ENCODE measurements at places on chromosomes 2 and 18. TPM values are rescaled to one million over a fixed set of nuclear protein-coding genes. Genes with fewer than 3 reads are reported as not detected.

DNA sequence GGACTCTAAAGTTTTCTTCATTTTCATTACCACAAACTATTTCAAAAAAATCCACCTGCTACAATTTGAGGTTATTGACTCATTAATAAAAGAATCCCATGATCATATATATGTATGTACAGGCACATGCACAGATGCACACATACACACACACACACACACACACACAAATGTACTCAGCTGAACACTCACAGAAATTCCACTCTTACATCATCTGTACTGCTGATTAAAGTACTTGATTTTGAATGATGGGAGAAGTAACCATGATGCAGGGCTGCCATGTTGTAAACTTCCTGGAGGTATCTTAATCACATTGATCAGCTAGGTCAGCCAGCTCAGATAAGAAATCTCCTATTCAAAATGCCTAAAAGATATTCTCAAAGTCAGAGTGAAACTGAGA is 1313.2 kb upstream of the NRXN1 start:
- no peaks in the 10 kb centered on the region for H3K4me1 ChIP-seq
- no peak overlapping the region for H3K4me3 ChIP-seq
- H3K27me3 ChIP-seq = no peaks in the 10 kb centered on the region
- no peak for DNase-seq
- no peaks in the 10 kb centered on the region for H3K36me3 ChIP-seq
- H3K27ac ChIP-seq = no peak overlapping the region

- H3K4me3 ChIP-seq = no peak overlapping the region
- H3K36me3 ChIP-seq = no peaks in the 10 kb centered on the region
- no peak for DNase-seq
- no peaks in the 10 kb centered on the region for H3K4me1 ChIP-seq
Measured at GRCh38 chr2:120628248-120628647, 107.4 kb upstream of the GLI2 start.

- H3K27me3 ChIP-seq = no peaks in the 10 kb centered on the region
- no peak overlapping the region for H3K4me3 ChIP-seq
- H3K36me3 ChIP-seq = no peaks in the 10 kb centered on the region
- DNase-seq = no peak
Measured at GRCh38 chr18:39638224-39638623, 2072.6 kb upstream of the CELF4 start.

DNA sequence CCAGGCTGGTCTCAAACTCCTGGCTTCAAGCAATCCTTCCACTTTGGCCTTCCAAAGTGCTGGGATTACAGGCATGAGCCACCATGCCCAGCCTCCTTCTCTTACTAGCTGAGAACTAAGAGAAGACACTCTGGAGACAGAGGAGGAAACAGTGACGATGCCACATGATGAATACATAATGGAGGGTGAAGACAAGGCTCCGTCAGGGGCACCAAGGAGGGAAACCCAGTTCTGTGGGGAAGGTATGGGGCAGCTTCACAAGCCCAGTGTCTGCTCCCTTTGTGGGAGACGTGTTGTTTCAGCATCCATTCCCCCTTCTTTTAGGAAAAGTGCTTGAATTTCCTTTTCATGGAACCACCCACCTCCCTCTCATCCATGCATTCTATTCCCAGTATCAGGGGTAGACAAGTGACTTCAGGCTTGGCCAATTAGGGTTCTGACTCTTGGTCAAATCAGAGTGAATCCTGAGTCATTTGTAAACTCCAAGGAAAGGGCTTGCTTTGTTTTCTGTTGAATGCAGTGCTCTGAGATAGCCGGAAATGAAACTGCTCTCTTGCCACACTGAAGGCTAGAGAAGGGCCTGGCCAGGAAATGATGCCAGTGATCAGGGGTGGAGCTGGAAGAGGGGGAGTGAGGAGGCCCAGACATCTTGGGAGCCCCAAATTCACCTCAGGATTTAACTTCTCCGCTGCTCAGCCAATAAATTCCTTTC is 23.7 kb downstream of the TMEM127 start:
- H3K36me3 ChIP-seq = no peaks in the 10 kb centered on the region
- no peak for DNase-seq
- H3K27me3 ChIP-seq = no peaks in the 10 kb centered on the region
- H3K4me3 ChIP-seq = no peak overlapping the region

DNA sequence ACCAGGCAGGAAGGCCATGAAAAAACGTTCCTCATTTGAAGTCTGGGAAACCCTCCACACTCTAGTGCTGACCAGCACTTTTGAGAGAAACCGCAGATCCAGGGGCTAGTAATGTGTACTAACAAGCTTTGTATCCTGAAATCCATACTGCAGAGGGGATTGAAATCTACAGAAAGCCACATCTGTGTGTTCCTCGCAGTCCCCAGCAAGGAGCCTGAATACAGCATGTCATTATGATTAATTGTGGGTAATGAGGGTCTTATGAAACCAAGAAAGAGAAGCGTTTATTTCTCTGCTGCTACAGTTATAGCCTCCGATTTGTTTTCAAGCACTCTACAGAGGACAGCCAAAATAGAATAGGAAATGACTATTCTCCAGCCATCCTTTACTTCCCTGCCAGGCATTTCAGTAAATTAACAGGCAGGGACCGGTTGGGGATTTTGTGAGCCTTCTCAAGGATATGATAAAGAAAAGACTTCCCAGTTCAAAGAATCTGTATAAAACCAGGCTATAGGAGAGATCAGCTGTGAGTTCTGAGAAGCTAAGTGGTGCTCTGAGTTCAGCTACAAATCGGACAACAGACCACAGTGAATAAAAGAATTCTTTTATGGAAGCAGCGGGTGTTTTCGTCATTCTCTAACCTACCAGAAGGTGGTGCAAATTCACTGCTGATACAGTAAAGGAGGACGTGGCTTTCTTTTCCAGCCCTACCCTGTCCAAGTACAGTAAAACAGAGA is 133.4 kb downstream of the INSIG2 start:
- H3K4me1 ChIP-seq = no peaks in the 10 kb centered on the region
- H3K27me3 ChIP-seq = peaks cover 56% of the 10 kb centered on the region
- no peak overlapping the region for H3K4me3 ChIP-seq
- no peaks in the 10 kb centered on the region for H3K36me3 ChIP-seq
- no peak overlapping the region for H3K27ac ChIP-seq

GRCh38 chr2:130336877-130337734 is 5.6 kb upstream of the IMP4 start:
- H3K4me1 ChIP-seq = no peaks in the 10 kb centered on the region
- no peaks in the 10 kb centered on the region for H3K27me3 ChIP-seq
- DNase-seq = peak; percentile 88
- H3K4me3 ChIP-seq = peak overlapping the region; percentile 29
- peak overlapping the region; percentile 62 for H3K27ac ChIP-seq

DNA sequence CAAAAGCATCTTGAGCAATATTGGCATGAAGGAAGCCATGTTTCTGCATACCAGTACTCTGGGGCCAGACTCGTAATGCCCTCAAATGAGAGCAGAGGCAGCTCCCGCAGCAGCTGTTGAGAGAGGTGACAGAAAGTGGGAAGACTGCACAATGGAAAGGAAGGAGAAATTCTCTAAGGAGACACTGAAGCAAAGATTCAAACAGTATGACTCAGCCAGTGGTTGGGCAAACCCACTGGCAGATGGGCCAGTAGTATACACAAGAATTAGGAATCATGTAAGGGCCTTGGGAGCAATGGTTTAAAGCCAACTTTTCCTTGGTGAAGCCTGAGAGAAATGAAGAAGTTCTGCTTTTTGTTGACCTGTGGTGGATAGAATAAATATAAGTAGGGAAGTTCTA is 2092.7 kb upstream of the PIK3C3 start:
- H3K4me3 ChIP-seq = no peak overlapping the region
- no peaks in the 10 kb centered on the region for H3K36me3 ChIP-seq
- no peaks in the 10 kb centered on the region for H3K27me3 ChIP-seq
- no peaks in the 10 kb centered on the region for H3K4me1 ChIP-seq

GRCh38 chr2:227473122-227473461 is 1.1 kb downstream of the AGFG1 start:
- H3K4me3 ChIP-seq = peak overlapping the region; percentile 92
- no peaks in the 10 kb centered on the region for H3K36me3 ChIP-seq
- H3K27ac ChIP-seq = peak overlapping the region; percentile 90
- DNase-seq = no peak
- no peaks in the 10 kb centered on the region for H3K27me3 ChIP-seq
- H3K4me1 ChIP-seq = peaks cover 11% of the 10 kb centered on the region

DNA sequence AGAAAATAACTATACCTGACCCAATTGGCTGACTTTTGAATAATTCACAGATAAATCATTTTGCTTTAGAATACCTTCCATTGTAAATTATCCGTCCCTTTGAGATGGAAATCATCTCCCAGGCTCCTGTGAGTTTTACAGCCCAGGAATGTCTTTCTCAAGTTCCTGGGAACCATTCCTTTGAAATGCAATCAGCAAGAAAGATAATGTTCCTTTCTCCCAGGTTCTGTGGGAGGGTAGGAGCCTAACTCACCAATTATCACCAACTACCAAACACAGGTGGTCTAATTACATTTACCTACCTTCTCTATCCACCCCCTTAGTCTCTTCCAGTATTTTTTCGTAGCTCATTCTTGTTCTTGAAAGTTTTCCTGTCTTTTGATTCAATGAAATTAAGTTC is 1016.0 kb downstream of the SOCS6 start:
- no peak overlapping the region for H3K4me3 ChIP-seq
- no peaks in the 10 kb centered on the region for H3K36me3 ChIP-seq
- DNase-seq = no peak
- H3K27me3 ChIP-seq = no peaks in the 10 kb centered on the region

DNA sequence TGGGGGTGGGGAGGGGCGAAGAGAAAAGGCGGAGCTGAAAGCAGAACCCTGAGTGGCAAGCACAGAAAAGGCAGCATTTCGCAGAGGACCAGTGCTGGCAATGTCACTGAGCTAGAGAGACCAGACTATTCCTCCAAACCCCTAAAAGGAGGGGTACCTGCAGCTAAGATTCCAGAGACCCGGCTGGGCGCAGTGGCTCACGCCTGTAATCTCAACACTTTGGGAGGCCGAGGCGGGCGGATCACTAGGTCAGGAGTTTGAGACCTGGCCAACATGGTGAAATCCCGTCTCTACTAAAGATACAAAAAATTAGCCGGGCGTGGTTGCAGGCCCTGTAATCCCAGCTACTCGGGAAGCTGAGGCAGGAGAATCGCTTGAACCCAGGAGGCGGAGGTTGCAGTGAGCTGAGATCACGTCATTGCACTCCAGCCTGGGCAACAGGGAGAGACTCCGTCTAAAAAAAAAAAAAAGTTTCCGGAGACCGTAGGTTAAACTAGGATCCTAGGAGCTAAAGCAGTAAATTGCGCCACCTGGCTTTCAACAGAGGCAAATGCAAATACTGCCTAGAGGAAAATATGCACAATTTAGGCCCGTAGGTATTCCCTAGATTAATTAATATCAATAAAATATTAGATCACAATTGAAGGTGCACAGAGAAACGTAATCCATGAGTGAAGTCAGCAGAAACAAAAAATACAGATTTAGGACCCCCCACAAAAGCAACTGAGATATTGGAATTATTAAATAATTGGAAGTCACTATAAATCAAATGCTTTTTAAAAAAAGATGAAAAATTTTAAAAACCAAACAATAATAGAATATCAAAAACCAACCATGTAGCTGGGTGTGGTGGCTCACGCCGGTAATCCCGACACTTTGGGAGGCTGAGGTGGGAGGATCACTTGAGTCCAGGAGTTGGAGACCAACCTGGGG is 4.9 kb downstream of the UCN start:
- no peaks in the 10 kb centered on the region for H3K36me3 ChIP-seq
- H3K27me3 ChIP-seq = peaks cover 32% of the 10 kb centered on the region
- H3K27ac ChIP-seq = no peak overlapping the region
- H3K4me1 ChIP-seq = peaks cover 7% of the 10 kb centered on the region

GRCh38 chr2:27001950-27002349 is 30.8 kb upstream of the TMEM214 start:
- no peak overlapping the region for H3K27ac ChIP-seq
- no peaks in the 10 kb centered on the region for H3K4me1 ChIP-seq
- no peaks in the 10 kb centered on the region for H3K36me3 ChIP-seq
- no peaks in the 10 kb centered on the region for H3K27me3 ChIP-seq
- H3K4me3 ChIP-seq = no peak overlapping the region

GRCh38 chr2:174902506-174903263 is 102.5 kb downstream of the CHN1 start:
- H3K4me3 ChIP-seq = no peak overlapping the region
- H3K4me1 ChIP-seq = no peaks in the 10 kb centered on the region
- no peaks in the 10 kb centered on the region for H3K36me3 ChIP-seq
- H3K27ac ChIP-seq = no peak overlapping the region
- no peaks in the 10 kb centered on the region for H3K27me3 ChIP-seq

DNA sequence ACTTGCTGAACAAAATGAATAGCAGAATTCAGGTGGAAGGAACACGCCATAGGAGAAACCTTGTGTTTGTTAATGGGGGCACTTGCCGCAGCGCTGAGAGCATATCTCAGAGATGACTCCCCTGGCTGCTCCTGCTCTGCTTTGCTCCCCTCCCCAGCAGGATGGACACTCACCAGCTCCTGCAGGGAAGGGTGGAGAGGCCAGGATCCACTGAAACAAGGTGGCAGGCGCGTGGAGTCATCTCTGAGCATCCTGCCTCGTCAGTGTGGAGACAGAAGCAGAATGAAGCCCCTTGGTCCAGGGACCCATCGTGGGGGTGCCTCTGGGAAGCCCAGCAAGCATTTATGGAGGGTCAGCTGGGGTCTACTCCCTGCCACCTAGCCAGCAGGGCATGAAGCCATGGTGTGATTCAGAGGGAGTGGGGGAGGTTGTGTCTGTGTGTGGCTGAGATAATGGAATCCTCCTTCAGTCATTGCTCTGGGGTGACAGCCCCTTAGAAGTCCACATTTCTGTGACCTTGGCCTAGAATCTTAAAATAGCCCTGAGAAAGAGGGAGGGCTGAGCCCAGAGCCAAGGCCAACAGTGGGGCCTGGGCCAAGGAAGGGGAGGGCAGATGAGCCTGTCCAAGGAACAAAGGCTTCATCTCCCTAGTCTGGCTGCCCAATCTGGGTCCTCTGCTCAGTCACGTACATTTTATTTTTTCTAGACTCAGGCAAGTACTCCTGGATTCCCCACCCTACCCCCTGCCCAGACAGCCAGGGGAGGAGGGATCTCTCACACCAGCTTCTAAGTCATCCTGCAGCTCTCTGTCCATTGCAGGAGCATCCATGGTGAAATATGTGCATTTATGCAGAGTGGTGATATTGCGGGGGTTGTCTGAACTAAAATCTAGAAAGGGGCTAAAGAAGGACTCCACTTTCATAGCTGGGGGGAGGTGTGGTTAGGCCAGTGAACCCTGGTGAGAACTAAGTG is 215.4 kb downstream of the ZBTB7C start:
- no peak overlapping the region for H3K4me3 ChIP-seq
- no peaks in the 10 kb centered on the region for H3K36me3 ChIP-seq
- no peaks in the 10 kb centered on the region for H3K4me1 ChIP-seq
- H3K27ac ChIP-seq = no peak overlapping the region

DNA sequence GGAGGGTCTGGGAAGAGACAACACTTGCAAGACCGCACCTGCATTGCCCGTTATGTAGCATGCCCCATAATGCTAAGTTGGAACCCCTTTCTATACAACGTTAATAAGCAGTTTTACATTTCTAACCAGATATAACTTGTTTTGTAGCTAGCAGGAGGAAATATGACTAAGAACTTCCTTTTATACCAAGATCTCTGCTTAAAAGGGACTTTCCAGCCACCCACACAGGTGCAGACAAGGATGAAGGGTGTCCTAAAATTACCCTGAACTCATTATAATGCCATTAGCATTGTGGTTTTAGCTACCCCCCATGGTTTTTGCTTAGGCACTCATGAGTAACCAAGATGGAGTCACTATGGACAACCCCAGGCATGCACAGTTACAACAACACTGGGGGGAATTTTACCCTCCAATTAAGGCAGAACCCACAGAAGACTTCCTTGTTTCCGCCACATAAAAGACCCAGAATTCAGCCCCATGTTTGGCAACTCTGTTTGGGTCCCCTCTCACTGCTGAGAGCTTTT is 362.8 kb downstream of the CBLN2 start:
- no peaks in the 10 kb centered on the region for H3K36me3 ChIP-seq
- no peaks in the 10 kb centered on the region for H3K4me1 ChIP-seq
- no peaks in the 10 kb centered on the region for H3K27me3 ChIP-seq
- H3K4me3 ChIP-seq = no peak overlapping the region
- no peak overlapping the region for H3K27ac ChIP-seq

LBX2 gene
- 0.99 TPM for total RNA-seq

CFC1 gene
- not detected for total RNA-seq

GCC2 gene
- total RNA-seq = 101 TPM

DPP10 gene
- 6.0 TPM for total RNA-seq

All from colonic mucosa (tissue), 4 donors.